ENCODE measurements at places on chromosomes 3 and 15. TPM values are rescaled to one million over a fixed set of nuclear protein-coding genes. Genes with fewer than 3 reads are reported as not detected.

GRCh38 chr3:183532620-183533411, 22.7 kb downstream of the KLHL6 start:
- DNase-seq, result no peak

DNA sequence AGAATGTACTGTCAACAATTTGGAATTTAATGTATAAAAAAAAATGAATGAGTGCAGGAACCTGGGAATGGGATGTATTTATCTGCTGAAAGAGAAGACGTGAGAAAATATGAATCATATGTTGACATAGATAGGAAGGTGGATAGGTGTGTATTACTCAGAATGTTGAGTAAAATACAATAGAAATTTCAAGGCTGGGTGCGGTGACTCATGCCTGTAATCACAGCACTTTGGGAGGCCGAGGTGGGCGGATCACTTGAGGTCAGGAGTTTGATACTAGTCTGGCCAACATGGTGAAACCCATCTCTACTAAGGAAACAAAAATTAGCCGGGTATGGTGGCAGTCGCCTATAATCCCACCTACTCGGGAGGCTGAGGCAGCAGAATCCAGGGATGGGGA, 202.8 kb downstream of the CADM2 start:
- DNase-seq, result no peak

- no peak for DNase-seq
Measured at GRCh38 chr3:11818033-11818432, 28.7 kb downstream of the TAMM41 start.

- DNase-seq, result no peak
Measured at GRCh38 chr3:4741404-4742307, 237.6 kb upstream of the BHLHE40 start.

DNA sequence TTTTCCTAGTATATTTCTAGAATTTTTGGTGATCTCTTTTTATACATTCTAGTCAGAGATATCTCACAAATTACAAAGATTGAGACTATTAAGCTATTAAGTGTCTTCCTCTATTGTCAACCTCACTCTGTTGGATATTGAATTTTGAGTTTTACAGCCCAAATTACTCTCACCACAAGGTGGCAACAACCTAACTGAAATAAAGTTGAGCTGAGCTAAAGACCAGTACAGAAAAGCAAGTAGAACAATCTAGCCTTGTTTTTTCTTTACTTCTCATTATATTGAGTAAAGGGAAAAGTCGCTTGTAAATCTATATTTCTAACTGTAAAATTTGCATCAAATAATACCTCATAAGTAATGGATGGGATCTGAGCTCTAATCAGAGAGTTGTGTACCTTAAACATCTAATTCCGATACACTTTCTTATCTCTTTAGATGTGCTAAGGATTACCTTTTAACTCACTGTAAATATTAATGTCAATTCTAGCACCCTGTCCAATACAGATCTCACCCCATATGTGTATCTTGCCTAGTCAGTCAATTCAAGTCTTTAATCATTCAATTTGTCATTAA, 13.6 kb upstream of the COMMD2 start:
- DNase-seq, result no peak

DNA sequence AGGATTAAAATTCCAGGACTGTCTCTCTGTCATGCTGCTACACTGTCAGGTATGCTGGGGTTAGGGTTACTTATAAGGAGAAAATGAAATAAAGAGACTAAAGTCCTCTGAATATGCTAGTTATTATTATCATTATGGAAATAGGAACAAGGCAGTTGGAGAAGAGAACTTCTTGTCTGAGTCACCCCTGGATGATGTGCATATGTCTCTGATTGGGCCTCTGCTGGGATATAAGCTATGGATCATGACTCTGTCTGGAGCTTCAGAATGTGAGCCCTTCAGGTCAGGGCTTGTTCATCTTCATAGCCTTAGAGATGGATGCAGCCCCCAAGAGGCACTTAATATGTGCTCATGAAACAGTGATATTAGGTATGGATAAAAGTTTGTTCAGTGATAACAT, 569.6 kb downstream of the EPHB1 start:
- no peak for DNase-seq

DNA sequence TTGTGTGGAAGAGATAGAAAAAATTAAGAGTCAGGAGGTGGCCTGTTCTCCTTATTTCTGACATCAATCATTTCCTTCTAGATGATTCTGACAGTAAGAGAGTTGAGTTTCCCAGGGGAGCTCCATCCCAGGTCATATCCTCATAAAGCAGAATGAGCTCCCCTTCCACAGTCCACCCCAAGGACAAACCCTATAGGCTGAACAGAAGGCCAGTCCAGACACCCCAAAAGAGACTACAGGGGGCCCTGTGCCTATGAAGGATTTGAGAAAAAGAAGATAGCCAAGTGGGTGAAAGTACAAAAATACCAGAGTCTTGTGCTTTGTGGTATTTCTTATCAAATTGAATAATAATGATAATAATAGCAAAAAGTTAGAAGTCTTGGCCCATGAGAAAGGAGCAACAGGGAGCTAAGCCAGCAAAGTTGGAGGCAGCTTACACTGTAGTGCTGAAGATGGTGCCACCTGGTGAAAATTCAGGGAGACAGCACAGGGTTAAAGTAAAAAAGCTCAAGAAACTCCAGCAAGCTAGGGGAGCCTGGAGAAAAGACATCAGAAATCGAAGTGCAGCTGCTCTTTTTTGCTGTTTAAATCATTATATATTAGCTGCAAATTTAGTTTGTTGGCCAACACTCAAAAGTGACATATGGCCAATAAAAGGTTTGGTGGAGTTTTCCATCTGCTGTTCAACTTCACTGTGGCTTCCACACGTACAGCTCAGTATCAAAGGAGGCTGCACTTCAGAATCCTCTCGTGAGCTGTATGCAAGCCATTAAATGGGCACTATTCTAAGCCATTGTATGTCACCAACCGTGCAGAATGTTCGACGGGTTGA, 35.8 kb upstream of the SLC24A5 start:
- no peak for DNase-seq

DNA sequence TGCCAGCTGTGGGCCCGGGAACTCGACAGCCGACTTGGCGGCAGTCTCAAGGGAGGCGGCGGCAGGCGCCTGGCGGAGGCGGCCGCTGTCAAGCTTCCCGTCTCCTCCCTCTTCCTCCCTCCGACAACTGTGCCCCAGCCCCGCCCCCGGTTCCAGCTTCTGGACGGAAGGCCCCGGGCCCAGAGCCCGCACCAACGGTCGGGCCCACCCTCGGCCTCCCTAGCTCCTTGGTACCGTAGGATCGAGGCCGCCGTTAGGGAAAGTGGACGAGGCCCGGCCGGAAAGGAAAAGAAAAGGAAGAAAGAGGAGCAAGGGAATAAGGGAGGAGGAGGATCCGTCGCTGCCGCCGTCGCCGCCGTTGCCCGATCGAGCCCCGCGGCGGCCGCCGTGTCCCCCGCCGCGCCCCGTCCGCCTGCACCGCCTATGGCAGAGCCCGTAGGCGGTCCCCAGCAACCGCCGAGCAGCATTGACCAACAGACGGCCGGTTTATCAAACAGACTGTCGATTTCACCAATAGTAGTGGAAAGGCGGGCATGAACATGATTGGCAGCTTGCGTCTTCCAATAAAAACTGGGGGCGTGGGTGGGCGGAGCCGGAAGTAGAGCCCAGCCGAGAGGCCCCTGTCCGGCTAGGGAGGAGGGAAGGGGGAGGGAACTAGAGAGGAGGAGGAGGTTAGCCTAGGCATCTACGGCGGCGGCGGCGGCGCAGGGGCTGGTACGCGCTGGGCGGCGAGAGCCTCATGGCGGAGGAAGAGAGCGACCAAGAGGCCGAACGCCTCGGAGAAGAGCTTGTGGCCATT, at the start of the genes CGGBP1 and ZNF654:
CGGBP1 (minus strand) TSS at position 425 of the 799 bp plus-strand sequence. CDS start 3,029 bp downstream, outside the sequence.
ZNF654 (plus strand) TSS at position 675 of the 799 bp plus-strand sequence; CDS start at position 740, 65 bp downstream.
- DNase-seq, result peak; percentile 99

GRCh38 chr3:154904328-154904727, 175.8 kb upstream of the MME start:
- no peak for DNase-seq

GRCh38 chr15:89198196-89198595, 23.2 kb downstream of the RLBP1 start:
- no peak for DNase-seq

DNA sequence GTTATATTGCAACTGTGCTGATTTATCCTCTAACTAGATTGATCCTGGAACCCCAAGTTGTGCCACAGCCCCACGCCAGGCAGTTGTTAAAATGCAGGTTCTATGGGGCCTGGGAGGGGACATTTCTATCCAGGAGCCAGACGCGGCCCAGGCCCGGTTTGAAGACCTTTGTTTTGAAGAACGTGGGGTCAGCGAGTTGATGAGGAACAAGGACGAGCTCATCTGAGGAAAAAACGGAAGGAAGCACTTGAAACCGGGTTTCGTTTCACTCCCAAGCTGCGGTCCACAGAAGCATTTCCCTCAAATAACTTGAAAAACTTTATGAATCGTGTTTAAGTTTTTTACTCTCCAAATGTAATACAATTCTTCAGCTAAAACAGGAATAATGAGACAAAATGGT, 76.4 kb downstream of the CHSY1 start:
- no peak for DNase-seq

DNA sequence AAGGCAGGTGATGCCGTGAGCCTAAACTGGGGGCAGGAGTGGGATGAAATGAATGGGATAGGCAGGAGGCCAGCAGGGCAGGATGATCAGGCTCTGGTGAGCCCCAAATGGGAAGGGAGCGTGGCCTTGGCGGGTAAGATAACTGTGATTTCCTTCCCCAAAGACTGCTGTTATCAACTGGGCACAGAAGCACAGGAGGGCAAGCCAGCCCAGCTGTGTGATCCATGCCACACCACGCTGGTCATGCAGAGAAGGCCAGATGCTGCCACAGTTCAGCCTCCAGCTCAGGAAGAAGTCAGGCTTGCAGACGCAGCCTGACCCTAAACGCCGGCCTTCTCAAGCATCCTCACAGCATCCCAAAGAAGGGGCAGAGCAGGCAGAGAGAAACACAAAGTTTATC, 52.1 kb upstream of the GNB5 start:
- DNase-seq, result no peak

GRCh38 chr3:143751643-143752178, 96.6 kb downstream of the SLC9A9 start:
- DNase-seq, result no peak

GRCh38 chr3:80213086-80213485, 445.3 kb upstream of the ROBO1 start:
- no peak for DNase-seq

- DNase-seq, result no peak
Measured at GRCh38 chr3:106399761-106400160, 530.9 kb upstream of the CBLB start.

GRCh38 chr3:141045849-141046248, 5.3 kb upstream of the SPSB4 start:
- no peak for DNase-seq

- no peak for DNase-seq
Measured at GRCh38 chr3:104628185-104628789, 738.4 kb upstream of the ALCAM start.

DNA sequence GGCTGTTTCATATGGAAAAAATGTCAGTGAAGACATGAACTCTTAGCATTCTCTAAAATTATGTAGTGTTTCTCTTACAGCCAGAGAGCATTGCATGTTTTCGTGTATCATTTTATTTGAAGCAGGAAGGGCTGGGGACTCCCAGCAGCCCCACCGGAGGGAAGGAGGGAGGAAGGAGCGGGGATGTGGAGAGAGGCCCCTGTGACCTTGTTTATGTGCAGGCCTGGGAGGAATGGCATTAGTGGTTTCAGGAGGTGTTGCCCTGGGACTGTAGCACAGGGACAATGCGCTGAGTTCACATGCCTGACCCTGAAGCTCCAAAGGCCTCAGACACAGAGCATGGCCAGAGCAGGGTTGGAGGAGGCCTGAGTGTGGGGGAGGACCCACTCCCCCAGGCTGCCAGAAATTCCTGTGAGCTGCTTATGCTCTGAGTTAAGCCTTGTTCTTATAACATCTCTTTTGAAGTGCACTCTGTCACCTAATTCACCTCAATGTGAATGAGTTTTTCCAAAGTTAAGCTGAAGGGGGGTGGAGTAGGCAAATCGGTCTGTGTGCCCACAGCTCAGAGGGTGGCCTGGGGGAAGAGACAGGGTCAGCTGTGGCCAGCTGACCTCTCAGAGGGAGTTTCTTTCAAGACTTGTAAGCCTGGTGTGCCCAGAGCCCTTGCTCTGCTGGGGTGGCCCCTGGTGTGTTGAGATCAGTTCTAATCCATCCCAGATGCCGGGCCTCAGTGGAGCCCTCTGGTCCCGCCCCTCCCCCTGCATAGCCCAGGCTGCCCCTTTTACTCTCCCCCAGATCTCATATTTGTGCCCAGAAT, 3.9 kb upstream of the RNU6-1 start:
- DNase-seq, result no peak

The HYAL1 gene
- polyA plus RNA-seq, result 5.9 TPM

The SECISBP2L gene
- polyA plus RNA-seq, result 54.1 TPM

The PRSS50 gene
- 1.2 TPM for polyA plus RNA-seq

The AGBL1 gene
- polyA plus RNA-seq, result not detected

The WDR49 gene
- 0.25 TPM for polyA plus RNA-seq

The GOLGA8S gene
- 1.4 TPM for polyA plus RNA-seq

The TGM5 gene
- polyA plus RNA-seq, result not detected

The CCR1 gene
- polyA plus RNA-seq, result 1.7 TPM

The ARL8B gene
- polyA plus RNA-seq, result 78.3 TPM

The XCR1 gene
- 0.23 TPM for polyA plus RNA-seq

The ZBBX gene
- polyA plus RNA-seq, result 2.0 TPM

The CYP8B1 gene
- 1.1 TPM for polyA plus RNA-seq

The BFSP2 gene
- not detected for polyA plus RNA-seq

The POTEB gene
- not detected for polyA plus RNA-seq
